ENCODE measurements at places on chromosomes 7 and 10.

DNA sequence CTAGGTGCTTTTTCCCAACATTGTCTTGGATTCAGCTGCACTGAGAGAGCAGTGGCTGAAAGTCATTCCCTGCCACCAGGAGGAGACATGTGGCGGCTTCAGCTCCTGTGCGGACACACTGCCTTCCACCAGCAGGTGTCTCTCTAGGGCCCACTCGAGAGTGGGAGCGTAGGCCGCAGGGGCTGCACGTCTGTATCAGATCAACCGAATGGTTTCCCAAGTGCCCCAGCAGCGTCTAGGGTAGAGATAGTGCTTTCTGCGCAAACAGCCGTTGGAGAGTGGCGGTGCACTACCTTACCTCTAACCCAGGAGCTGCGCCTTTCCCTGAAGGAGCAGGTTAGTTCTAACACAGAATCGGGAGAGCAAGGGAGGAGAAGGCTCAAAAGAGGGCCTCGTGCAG, 31.7 kb downstream of the PAPOLB start:
- peak; percentile 55 for DNase-seq

GRCh38 chr7:52670608-52671225, 364.7 kb upstream of the POM121L12 start:
- DNase-seq: no peak

DNA sequence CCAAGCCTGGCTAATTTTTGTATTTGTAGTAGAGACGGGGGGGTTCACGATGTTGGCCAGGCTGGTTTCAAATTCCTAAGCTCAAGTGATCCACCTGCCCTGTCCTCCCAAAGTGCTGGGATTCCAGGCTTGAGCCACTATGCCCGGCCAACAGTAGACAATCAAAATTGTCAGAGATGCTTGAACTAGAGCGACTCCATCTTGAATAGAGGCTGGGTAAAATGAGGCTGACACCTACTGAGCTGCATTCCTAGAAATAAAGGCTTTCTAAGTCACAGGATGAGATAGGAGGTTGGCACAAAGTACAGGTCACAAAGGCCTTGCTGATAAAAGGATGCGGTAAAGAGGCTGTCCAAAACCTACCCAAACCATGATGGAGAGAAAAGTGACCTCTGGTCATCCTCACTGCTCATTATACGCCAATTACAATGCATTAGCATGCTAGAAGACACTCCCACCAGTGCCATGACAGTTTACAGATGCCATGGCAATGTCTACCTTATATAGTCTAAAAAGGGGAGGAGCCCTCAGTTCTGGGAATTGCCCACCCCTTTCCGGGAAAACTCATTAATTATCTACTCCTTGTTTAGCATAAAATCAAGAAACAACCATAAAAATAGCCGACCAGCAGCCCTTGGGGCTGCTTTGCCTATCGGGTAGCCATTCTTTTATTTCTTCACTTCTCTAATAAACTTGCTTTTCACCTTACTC, 134.5 kb downstream of the BAMBI start:
- no peak for DNase-seq

- no peak for DNase-seq
Measured at GRCh38 chr10:33441561-33441960, 107.1 kb upstream of the NRP1 start.

GRCh38 chr7:85682833-85683620, 496.2 kb upstream of the SEMA3D start:
- DNase-seq: no peak

GRCh38 chr7:17236171-17236570, 62.3 kb upstream of the AHR start:
- no peak for DNase-seq

- DNase-seq: peak; percentile 57
Measured at GRCh38 chr7:5396542-5396941, 27.1 kb downstream of the TNRC18 start.

GRCh38 chr7:81098213-81098612, 179.4 kb upstream of the SEMA3C start:
- no peak for DNase-seq

DNA sequence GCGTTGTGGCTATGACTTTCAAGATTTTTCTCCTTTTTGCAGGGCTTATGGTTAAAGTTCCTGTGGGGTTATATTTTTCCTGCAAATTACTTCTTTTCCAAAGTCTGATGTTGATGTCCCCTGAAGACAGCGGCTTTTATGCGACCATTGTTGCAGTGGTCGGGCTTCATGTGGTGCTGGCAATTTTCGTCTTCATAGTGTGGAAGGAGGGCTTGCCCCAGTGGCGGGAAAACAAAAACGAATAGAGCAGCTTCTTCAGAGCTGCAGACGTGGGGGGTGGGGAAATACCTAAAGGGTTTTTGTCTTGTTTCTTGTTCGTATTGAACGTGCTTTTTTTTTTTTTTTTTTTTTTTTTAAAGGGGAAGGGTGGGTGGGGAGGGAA, 53.8 kb downstream of the MCMBP start:
- no peak for DNase-seq

DNA sequence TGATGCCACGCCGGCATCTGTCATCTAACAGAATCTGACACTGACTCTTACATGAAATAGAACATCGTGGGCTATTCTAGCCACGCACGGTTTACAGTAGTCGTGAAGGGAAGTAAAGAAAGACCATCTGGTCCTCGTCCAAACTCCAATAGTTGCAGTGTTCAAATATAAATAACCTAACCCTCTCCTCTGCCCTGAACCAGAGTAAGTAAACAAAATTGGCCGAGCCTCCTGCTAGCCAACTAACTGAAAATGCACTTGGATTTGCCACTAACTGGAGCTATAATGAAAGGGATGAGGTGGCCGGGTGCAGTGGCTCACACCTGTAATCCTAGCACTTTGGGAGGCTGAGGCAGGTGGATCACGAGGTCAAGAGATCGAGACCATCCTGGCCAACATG, 29.5 kb upstream of the ZC3HAV1L start:
- DNase-seq: no peak

GRCh38 chr10:14382022-14382421, 51.3 kb upstream of the FRMD4A start:
- DNase-seq: peak; percentile 34

DNA sequence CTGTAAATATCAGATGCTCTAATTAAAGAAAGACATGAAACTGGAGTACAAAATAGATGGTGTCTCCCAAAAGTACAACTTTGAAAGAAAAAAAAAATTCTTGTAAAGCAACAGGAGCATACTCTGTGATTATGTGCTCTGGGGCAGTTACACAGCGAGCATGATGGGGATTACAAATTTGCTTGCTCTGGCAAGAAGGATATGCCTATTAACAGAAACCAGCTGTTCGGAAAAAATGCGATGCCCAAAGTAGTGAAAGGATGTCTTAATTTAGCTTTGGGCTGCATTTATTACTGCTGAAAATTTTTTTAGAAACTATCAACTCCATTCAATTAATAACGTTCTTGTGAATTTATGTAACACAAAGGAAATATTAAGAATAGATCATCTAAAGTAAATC, 256.9 kb upstream of the TPK1 start:
- no peak for DNase-seq

- no peak for DNase-seq
Measured at GRCh38 chr10:53453196-53453595, 680.6 kb upstream of the MBL2 start.

- peak; percentile 41 for DNase-seq
Measured at GRCh38 chr7:14457568-14458453, 444.7 kb downstream of the DGKB start.

GRCh38 chr10:80433134-80433533, 21.0 kb upstream of the TSPAN14 start:
- no peak for DNase-seq

DNA sequence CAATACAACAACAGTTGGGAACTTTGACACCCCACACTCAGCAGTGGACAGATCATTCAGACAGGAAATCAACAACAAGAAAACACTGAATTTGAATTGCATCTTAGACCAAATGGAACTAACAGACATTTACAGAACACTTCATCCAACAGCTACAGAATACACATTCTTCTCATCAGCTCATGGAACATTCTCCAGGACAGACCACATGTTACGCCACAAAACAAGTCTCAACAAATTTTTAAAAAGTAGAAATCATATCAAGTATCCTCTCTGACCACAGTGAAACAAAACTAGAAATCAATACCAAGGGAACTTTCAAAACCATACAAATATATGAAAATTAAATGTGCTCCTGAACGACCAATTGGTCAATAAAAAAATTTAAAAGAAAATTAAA, 212.3 kb downstream of the DNAJC1 start:
- no peak for DNase-seq

DNA sequence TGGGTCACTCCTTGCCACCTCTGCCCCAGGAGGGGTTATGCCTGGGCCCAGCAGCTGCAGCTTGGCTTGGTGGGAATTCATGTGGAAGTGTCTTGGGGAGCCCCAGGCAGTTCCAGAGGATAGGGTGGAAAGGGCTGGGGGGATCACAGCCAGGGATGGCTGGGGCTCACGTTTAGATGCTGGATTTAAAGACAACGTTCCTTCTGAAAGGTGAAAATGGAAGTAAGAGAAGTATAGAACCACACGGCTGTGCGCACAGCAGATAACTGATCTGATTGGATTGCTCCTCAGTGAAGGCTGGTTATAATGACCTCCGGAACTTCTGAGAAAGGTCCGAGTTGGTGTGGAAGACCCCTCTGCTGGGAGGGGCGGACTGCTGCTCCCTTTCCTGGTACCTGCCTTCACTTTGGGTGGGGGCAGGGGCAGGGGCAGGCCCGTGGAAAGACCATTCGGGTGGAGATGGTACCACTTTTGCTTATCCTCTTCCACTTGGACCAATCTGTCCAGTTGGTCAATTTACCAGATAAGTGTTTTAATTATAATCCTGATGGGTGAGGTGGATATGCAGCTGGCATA, 7.9 kb upstream of the MYL7 start:
- no peak for DNase-seq

DNA sequence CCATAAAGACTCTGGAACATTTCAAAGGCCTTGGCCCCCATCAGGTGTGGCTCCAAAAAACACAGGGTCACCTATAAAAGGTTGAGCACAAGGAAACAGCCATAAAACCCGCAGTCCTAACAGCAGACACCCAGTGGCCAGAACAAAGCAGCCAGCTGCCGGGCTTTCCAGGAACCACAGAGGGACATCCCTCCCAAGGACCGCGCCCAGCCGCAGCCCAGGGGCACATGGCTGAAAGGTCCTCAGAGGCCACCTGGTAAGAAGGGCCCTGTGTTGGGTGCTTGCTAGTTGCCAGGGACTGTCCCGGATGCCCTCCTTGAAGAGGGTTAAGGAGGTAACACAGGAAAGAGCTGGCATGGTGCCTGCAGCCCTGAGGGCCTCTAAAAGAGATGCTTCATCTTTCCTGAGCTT, 32.7 kb downstream of the KCNMA1 start:
- no peak for DNase-seq

All from CD4-positive, alpha-beta T cell treated with Interleukin-6 at 100 ng/mL for 8 hours (primary cell).